Esophagus squamous epithelium (tissue), 5 donors: ENCODE measurements at places on chromosomes 4 and X. TPM values are rescaled to one million over a fixed set of nuclear protein-coding genes. Genes with fewer than 3 reads are reported as not detected.

DNA sequence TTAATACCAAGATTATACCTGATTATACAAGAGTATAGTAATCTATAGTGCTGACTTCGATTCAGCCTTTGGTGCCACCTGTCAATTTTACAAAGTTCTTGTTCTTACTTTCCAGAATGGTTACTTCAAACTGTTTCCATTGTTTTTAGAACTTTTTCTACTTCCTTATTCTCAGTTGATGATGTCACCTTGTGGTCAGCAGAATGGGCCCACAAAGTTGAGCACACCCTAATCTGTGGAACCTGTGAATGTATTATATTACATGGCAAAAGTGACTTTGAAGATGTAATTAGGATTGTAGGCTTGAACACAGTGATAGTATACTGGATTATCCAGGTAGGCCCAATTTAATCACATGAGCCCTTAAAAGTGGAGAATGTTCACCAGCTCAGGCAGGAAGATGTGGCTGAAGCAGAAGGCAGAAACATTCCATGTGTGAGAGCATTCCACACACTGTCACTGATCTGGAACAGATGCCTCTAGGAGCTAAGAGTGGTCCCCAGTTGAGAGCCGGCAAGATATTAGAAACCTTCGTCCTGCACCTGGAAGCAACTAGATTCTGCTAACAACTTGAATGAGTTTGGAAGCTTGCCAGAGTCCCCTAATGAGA lies 6.3 kb upstream of the SGMS2 start:
- DNase-seq, result no peak

DNA sequence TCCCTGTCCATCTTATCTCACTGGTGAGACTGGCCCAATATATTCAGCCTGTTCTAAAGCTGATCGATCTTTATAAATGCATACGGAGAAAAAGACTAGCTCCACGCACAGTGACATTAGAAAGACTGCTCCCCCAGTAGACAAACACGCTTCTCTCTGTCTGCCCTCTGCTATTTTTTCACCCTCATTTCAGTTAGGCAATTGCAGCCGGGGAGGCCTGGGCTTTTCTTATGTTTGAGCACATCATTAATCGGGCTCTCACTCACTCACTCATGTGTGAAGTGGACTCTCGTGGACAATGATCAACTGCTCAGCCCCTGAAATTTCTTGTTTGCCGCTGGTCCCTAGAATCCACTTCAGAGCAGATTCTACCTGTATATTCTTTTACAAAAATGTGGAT lies 824.7 kb upstream of the TENM3 start:
- DNase-seq, result no peak

- DNase-seq, result no peak
Measured at GRCh38 chrX:18297251-18297650, 57.2 kb downstream of the SCML2 start.

GRCh38 chr4:41455206-41455605 lies 82.8 kb upstream of the LIMCH1 start:
- no peak for DNase-seq

DNA sequence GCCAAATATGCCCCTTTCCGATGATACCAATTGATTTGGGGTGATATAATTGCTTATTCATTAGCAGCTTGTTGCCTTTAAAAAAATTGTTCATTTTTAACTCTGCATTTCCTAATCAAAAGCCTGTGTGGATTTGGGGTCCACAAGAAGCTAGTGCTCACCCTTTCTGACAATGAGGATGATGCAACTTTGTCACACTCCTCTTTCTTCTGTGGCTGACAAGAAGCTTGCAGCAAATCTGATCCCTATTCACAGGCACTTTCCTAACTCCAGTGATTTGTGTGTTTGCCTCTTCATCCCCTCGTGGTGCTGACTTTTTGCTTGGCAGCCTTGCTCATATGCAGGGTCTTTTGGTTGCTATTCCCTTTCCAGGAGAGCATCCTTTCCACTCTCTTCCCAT lies 182.7 kb upstream of the LDB2 start:
- DNase-seq, result no peak

DNA sequence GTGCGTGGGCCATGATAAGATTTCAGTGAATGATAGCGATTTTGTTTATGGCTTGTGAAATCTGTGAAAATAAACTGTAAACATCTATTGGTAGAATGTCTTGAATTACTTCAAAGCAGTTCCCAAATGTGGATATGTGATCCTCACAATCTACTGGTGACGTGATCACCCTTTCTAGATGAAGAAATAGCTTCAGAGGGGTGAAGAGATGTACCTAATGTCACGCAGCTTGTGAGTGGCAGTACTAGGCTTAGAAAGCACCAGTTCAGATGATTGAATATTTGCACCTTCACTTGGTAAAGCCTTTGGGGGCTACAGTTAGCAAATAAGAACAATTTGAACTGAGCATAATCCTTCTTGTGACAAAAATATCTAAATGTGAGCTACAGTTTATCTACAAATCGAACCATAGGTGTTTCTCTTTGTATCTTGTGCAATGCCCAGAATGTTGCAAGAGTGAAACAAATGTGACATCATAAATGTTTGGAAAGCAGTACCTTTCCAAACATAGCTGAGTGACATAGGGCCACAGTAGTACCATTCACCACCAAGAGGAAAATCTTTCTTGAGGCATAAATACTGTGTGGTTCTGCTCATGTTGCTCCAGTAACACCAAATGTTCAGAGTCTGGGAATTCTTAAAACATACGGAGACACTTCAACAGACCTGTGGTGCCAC lies 14.2 kb downstream of the PAK3 start:
- no peak for DNase-seq

GRCh38 chr4:139711461-139711860 lies 45.8 kb downstream of the MGST2 start:
- DNase-seq, result no peak

DNA sequence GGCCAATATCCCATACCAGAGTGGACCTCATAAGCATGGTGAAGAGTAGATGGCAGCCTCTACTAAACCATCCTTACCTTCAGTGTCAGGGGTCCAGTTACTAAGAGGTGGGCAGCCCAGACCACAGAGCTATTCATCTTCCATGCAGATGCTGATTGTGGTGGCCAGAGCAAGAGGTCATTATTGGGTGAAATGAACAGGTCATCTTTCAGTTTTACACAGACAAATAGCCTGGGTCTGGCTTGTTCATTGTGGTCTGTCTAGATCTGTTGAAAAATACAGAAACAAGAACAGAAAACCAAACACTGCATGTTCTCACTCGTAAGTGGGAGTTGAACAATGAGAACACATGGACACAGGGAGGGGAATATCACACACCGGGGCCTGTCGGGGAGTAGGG lies 71.3 kb downstream of the PAK3 start:
- no peak for DNase-seq

- no peak for DNase-seq
Measured at GRCh38 chr4:24968992-24969391, 56.1 kb upstream of the CCDC149 start.

DNA sequence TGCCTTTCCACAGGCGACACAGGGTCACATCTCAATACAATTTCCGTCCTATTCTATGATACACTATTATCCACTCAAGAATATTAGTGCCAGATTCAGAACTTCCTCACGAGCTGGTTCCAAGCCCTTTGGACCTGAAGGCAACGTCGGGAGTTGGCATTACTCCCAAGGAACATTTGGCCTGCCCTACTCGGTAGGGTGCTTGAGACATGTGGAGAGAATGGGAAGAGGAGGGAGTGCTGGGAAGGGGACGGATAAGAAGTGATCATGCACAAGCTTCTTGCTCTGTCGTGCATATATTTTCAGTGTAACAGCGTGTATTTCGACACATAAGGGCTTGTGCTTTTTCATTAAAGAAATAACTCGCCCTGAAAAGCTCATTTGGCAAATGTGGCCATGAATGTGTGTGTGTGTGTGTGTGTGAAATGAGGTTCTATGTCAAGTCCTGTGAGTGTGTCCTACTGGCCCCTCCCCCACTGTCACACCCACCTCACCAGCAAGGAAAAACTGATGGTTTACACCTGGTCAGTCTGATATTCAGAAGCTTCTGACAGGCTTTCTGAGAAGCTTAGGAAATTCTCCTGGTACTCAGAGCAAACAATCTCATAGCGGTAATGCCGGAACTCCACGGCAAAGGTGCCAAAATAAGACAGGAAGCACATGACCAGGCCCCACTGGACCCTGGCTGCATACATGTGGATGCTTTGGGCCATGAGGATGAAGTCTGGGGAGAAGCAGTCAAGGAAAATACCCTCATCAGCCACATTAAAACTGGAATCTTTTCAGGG lies 54.8 kb downstream of the ENOPH1 start:
- no peak for DNase-seq

DNA sequence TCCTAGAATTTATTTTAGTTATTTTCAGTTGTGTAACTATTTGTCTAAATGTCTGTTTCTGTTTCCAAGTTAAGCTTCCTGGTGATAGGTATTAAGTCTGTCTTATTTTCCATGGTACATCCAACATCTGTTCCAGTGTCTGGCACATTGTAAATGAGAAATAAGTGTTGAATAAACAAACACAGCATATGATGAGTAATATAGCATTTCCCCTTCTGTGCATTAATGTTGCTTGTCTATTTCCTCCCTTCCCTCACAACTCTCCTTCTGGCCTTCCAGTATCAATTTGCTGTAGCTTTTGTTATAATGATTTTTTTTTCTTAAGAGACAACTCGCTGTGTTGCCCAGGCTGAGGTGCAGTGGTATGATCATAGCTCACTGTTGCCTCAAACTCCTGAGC lies 36.1 kb downstream of the COPS4 start:
- no peak for DNase-seq

DNA sequence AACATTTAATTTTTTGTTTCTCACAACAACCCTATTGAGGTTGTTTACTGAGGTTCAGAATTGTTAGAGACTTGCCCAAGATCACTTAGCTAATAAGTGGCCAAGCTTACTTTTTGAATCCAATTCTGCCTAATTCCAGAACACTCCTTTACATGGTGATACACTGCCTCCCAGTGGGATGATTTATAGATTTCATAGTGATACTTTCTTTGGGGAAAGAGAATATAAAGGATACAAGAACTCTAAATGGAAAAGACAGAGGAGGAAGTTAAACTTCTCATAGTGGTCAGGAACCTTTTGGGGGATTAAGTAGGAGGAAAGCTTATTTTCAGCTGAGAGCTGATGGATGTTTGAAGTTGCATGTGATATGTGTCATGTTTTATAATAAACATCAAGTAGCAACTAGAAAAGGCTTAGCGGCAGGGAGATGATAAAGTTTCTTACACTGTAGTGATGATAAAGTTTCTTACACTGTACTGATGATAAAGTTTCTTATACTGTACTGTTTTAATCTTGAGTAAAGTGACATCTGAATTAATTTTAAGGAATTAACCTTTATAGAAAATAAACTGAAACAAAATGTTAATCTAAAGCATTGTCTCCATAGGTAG lies 15.3 kb downstream of the STAG2 start:
- no peak for DNase-seq

DNA sequence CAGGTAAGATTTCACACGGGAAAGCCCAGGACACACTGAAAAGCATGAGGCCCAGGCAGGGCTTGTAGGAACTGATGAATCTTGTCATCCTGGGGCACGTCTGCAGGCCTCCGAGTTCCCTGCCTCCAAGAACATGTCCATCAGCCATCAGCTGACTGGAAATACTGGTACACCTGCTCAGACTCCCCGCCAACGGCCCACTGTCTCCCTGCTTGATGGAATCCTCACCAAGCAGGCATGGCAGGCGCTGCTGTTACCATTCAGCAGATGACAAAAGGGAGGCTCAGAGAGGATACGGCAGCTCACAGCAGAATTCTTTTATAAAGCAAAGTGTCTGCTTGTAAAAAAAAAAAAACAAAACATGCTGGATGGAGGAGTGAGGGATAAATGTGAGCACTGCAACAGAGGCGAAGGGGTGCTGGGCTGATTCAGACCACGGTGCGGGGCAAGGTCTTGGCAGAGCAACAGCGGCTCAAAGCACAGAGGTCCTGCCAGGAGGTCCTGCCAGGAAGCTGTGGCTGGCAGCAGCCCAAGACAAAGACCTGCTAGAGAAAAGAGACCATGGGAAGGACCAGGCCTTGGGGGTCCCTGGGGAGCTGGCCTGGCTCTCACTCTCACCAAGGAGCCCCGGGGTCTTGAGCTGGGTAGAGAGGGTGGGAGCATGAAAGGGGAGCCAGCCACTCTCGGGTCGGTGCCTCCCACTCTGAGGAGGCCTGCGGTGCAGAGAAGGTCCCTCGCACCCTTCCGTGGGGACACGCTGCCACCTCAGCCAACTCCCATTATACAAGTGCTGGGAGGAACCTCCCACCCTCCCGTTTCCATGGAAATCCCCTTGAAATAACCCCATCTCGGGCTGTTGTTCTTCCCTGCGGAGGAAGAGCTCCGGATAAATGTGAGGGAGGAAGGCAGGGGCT lies 25.6 kb downstream of the PPP2R2C start:
- DNase-seq, result no peak

Gene IL2
- total RNA-seq, result not detected
